NCI-H524 (cell line): ENCODE measurements at places on chromosomes 7 and 10.

DNA sequence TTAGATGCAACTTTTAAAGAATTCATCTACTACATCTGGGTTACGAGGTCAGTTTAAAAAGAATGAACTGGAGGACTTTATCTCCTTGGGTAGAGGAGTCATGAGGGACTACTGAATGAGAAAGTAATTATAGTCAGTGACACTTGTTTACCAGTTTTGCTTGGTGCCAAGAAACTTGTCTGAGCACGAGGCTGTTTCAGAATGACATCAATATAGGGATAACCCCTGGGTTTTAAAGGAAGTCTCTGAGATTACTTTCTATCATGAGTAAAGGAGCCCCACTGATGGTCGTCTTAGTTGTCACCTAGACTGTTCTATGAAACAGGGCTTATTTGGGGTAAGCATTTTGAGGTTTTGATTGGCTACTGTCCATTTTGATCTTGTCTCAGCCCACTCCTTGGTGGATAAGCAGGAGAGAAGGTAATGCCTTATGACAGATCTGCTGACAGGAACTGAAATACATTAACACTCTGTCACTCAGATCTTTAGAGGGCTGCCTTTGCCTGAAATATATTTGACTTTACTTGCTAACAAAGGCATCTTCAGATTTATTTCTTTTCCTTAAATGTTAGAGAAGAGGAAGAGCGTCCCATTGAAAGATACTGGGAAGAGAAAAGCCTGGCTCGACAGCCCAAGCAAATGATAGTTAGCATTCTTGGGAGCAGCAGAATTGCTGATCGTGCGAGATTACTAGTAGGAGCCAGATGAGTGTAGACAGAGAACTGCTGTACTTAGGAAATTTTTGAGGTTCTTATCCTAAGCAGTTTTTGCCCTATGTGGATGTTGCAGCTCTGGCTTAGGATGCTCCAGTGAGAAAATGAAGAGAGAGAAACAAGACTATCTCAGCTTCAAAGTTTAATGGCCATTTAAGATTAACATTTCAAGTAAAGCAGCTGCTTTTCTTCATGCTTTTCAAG lies 299.2 kb upstream of the LRGUK start:
- no peak for DNase-seq

DNA sequence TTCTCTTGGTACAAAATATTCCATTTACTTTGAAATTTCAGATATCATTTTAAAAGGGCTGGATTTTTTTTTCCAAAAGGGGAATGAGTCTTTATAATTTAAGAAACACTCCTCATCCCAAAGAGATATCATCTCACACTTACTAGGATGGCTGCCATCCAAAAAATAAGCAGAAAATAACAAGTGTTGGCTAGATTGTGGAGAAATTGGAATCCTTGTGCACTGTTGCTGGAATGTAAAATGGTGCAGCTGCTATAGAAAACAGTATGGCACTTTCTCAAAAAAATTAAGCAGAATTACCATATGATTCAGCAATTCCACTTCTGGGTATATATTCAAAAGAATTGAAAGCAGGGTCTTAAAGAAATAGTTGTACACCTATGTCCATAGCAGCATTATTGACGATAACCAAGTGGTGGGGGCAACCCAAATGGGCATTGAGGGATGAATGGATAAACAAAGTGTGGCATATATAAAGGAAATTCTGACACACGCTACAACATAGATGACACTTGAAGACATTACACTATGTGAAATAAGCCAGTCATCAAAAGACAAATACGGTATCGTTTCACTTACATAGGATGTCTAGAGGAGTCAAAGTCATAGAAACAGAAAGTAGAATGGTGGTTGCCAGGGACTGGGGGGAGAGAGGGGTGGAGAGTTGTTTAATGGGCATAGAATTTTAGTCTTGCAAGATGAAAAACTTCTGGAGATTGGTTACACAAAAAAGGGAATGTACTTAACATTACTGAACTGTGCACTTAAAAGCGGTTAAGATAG lies 53.8 kb downstream of the LSM5 start:
- no peak for DNase-seq

DNA sequence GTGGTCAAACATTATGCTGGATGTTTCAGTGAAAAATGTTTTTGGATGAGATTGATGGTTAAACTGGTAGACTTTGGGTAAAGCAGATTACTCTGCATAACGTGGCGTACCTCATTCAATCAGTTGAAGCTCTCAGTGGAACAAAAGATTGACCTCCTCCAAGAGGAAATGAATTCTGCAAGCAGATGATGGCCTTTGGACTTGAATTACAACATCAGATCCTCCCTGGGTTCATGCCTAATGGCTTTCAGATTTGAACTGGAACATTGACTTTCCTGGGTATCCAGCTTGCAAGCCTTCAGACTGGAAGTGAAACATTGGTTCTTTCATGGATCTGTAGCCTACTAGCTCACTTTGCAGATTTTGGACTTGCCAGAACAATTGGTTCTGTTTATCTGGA lies 169.3 kb upstream of the MALRD1 start:
- no peak for DNase-seq

- no peak for DNase-seq
Observed at GRCh38 chr10:125955766-125956165, 59.4 kb downstream of the FANK1 start.

GRCh38 chr10:7908541-7909210 lies 90.4 kb downstream of the TAF3 start:
- peak; percentile 65 for DNase-seq

GRCh38 chr7:925601-926000 lies 28.9 kb downstream of the ADAP1 start:
- no peak for DNase-seq

DNA sequence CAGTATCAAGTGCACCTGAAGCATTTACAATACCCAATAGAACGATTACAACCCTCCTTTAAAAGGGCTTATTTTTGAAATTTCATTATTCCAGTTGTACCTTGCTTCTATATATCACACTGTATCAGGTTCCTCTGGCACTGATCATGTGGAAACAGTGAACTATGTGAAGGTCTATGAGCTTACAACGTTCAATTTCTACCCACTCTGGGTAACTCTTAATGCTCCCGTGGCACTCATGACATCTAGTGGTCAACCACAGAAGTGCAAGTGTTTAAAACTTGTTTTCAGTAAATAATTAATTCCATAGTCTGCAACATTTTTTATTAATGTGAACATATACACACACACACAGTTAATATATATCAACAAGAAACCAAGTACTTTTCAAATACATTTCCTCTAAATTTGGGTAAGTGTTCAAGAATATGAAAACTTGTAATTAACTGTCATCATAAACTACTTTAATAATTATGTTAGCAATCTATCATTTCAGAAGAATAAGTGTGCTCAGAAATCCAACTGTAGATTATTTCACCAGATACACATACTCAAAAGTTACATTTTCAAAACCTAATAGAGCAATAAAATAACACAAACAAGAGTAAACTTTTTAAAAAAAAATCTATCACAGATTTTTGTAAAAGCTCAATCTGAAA lies 61.0 kb downstream of the MPP7 start:
- DNase-seq, result peak; percentile 62

- DNase-seq, result no peak
Observed at GRCh38 chr10:95792211-95792780, 36.3 kb downstream of the ENTPD1 start.

DNA sequence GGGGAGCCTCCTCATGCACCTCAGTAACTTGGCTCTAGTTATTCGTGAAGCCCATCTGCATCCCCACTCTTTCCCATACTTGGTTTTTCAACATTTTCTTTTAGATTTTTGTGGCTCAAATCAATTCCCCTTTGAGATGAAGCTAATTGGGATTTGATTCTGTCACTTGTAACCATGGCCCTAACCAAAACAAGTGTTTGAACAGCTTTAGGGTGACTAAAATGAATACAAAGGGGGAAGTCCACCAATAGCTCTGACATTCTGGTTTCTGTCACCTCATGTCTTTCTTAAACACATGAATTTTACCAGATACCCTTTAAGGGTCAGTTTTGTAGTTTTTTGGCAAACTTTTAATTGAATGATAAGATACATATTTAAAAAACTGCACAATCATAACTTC lies 87.0 kb downstream of the PCGF5 start:
- DNase-seq, result no peak

DNA sequence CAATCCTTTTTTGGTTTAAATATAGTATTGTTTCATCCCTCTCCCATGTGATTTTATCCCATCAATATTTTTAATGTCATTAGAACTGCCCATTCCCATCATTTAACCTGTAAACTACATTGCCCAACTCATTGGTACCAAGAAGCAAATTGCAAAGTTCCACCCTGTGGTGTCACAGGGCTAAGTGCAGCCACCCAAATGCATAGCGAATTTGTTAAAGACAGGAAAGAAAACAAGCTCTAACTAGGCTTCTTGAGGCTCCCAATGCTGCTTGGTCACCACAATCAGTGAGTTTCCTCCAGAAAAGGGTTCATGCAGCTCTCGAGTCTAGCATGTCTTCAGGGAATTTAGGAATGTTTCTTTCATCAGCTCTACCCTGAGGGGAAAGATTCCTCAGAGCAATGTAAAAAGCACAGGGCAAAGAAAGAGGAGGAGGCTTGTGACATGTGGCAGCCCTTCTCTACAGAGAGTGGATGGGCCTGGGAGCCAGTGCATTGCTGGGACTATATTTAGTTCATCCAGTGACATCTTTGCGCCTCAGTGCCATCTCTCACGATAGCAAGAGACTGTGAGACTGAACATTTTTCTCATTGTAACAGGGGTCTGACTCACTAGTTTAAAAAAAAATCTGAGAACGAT lies 58.1 kb downstream of the CAV1 start:
- no peak for DNase-seq

DNA sequence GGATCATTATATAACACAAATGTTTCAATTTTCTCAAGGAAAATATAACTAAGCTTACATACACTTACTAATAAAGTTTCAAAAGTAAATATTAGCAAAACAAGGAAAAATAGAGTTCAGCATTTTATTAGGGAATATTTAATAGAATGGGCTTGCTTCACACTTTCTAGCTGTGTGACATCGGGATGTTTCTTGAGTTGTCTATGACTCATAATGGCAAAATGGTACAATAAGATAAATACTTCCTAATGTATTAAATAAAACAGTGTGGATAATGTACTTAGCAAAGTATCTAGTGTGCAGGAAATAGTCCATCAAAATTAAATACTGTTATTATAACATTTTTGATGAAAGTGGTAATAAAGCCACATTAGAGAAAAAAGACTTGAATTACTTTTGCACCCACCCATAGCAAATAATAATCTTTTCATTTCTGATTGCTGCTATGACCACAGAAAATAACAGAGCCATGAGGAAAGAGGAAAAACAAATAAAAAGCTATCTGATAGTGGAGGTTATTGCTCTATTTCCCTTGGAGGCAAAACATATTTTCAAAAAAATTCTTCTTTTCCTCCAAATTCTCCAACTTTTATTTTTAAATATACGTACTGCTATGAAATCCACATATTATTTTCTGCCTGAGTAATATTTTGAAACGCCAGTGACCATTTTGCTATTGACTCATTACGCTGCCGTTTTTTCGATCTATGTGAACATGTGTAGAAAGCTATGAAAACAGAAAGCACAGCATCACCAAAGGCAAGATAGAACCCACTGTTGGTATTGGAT lies 272.9 kb upstream of the KLF6 start:
- DNase-seq, result no peak
